ENCODE measurements at places on chromosomes 5 and 9.

GRCh38 chr9:33697171-33697570, 98.2 kb upstream of the PRSS3 start:
- DNase-seq = no peak

DNA sequence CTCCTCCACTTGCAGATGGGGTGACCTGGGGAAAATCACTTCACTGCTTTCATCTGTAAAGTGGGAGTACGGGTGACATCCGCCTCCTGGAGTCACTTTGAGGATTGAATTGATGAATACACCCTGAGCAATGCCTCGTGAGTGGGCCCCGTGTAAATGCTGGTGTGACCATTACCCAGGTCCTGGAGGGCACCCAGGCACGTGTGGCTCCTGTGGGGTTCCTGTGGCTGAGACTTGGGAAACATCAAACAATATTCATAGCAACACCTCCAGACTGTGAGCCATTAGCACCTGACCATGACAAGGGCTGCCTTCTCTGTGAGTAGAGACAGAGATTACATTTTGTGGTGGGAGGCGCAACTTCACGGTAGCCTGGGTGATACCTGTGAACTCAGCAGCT, 11.4 kb downstream of the MRPL36 start:
- no peak for DNase-seq

- DNase-seq = no peak
These were observed 167.4 kb upstream of the KIF2A start for GRCh38 chr5:62138607-62139006.

DNA sequence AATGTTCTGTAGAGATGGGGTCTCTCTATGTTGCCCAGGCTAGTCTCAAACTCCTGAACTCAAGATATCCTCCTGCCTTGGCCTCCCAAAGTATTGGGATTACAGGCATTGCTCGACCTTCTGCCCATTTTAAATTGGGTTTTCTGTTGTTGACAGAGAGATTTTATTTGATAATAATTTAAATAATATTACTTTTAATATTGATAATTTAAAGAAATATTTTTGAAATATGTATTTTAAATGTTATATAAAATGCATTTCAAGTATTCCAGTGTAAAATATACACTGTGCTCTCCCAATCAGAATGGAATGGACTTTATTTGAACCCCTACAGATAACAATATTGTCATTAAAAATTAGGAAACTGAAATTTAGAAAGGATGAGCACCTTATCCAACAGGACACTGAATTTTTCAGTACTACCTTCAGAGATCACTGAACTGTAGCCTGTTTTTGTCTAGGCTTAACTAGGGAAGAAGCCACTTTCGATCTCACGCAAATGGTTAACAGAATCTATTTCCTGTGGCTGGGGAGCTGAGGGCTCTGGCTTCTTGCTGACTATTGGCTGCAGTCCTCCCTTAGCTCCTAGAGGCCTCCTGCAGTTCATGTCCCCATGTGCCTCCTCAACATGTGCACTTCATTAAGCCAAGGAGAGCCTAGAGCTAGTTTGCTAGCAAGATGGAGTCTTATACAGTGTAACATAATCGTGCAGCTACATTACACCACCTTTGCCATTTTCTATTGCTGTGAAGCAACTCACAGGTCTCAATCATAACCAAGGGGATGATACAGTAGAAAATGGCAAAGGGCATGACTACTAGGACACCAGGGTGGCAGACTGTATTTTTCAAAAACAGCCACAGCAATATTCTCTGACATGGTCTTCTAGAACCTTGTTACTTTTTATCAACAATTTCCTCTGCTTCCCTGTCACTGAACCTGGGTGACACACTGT, 150.0 kb downstream of the CDC42SE2 start:
- peak; percentile 52 for DNase-seq

GRCh38 chr5:40572937-40573336, 106.8 kb upstream of the PTGER4 start:
- peak; percentile 83 for DNase-seq

DNA sequence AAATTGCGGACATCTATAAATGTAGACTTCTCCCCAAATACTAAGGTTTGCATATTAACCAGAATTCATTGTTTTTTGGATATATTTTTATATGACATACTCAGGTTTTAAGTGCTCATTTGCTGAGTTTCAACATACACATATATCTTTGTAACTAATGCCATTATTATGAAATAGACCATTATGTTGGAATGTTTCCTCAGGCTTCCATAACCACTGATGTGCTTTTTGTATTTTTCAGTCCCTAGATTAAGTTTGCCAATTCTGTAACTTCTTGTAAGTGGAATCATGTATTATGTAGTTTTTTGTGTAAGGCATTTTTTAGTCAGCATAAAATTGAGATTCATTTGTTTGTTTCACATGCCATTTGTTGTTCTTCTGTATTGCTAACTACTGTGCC, 32.1 kb downstream of the HSPA4 start:
- peak; percentile 27 for DNase-seq

DNA sequence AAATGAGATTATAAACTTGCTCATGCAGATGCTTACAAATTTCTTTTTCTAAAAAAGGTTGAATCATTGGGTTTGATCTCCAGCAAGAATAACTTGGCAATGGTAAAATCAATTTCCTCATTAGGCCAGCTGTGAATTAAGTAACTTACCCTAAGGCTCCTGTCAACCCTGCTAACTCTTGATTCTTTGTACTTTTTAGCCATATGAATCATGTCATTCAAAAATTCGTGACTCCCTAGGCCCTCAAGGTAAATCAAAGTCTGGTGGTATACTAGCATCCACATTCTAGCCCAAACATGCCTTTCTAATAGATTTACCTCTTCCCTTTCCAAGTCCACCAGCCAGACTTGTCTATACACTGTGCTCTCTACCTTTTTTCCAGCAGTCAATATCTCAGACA, 420.8 kb upstream of the BRINP1 start:
- no peak for DNase-seq

DNA sequence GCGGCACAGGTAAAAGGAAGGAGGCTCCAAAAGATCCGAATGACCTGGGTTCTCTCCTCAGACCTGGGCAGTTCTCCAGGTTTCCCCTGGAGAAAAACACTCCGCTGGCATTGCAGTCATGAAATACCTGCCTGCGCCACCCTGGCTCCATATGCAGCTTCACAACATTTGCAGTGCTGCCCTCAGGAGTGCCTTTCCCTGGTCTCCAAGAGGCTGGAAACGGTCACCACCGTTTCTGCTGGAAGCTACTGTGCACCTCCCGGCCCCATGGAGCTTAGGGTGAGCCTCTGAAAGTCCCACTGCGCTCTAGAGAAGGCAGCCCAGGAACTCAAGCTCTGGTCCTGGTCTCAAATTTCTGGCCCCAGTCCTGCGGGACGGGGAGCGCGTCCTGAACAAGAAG, 670 bp downstream of the UGT3A1 start:
- DNase-seq = no peak

GRCh38 chr5:74903165-74903787, 37.1 kb upstream of the FAM169A start:
- DNase-seq = no peak

DNA sequence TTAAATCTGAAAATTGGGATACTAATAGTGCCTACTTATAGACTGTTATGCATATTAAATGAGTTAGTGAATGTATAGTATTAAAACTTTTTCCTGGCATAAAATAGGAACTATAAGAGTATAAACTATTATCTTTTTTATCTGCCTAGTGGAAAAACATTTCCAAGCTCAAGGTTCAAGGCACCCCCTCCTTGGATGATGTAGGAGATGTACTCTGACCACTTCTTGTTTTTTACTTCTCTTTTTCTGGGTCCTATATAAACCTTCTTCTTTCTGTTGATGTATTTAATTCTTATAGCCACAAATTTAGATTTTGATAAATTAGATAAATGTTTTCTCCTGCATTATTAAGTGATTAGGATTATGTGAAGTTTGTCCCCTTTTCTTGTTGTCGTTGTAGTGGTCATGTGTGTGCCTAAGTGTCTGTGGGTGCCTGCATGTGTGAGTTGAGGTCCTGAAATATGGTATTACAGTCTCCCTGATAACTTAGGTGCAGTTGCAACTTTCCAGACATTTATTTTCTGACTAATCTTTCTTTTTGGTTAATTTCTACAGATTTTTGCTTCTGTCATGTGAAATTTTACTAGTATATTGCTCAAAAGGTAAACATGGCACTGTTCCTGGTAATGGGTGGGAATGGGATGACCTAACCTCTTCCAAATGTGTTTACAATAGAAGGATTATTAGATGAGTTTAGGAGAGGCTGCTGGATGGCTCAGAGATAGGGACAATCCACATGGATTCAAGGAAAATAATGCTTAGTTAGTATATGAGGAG, 160.8 kb upstream of the CDKN2B start:
- DNase-seq = peak; percentile 84

GRCh38 chr5:67659288-67659687, 462.7 kb upstream of the CD180 start:
- DNase-seq = no peak

DNA sequence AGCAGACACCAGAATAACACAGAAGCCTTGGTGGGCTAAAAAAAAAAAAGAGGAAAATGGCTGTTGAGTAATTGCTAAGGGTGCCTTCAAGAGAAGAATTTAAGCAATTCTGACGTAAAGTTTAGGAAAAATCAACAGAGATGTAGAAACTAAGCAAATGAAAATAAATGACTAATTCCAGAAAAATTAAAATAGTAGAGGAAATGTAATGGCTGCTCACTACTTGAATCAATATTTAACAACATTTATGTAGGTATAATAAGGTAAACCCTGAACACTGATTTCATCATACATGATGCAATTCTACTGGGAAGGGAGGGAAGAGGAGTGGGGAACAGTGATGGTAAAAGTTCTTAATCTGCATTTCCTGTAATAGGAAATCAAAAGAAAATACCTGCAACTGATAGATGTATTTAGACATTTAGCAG, 41.4 kb downstream of the PUM3 start:
- peak; percentile 20 for DNase-seq

- no peak for DNase-seq
These were observed 78.0 kb upstream of the FCN1 start for GRCh38 chr9:134995792-134996120.

GRCh38 chr9:20990867-20991266, 40.6 kb downstream of the HACD4 start:
- DNase-seq = no peak

GRCh38 chr5:60141119-60141518, 247.6 kb upstream of the PDE4D start:
- no peak for DNase-seq

GRCh38 chr5:129652349-129653056, 95.4 kb upstream of the MINAR2 start:
- no peak for DNase-seq

DNA sequence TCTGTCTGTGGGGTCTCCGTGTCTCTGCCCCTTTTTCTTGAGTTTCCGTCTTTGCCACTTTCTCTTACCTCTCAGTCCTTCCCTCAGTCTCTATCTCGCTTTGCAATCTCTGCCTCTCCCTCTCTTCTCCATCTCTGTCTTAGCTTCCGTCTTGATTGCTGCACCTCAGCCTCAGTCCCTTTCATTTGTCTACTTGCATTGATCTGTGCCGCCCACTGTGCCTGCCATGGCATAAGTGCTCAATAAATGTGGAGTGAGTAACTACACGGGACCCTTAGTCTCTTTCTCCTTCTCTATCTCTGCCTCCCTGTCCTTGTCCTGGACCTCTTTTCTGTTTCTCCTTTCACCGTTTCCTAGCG, 6.6 kb downstream of the PCDHGC5 start:
- no peak for DNase-seq

DNA sequence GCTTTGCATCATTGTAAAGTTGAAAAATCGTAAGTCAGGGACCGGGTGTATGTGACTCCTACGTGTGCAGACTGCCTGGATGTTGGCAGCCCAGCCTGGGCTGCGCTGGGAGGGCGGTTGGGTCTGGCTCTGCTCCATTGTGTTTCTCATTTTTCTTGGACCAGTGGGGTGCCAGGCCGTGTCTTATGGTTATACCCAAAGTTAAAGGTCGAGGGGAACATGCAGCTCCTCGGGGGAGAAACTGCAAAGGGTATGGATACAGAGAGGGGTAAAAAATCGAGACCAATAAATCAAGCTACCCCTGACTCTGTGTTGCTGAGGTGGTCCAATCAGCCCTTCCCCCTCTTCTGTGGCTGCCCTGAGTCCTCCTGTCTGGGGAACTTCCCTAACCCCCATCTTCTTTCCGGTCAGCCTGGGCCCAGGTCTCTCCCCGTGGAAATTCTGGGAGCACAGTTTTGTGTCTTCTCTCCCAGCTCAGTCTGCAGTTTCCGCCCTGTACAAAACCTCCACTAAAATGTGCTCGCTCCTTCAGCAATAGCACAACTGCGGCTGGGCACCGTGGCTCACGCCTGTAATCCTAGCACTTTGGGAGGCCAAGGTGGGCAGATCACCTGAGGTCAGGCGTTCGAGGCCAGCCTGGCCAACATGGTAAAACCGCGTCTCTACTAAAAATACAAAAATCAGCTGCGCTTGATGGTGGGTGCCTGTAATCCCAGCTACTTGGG, 34.1 kb upstream of the UNC5A start:
- DNase-seq = no peak

- DNase-seq = no peak
These were observed 51.1 kb downstream of the ENC1 start for GRCh38 chr5:74589204-74590056.

- DNase-seq = peak; percentile 53
These were observed 52.4 kb downstream of the CDC14B start for GRCh38 chr9:96567203-96567700.

DNA sequence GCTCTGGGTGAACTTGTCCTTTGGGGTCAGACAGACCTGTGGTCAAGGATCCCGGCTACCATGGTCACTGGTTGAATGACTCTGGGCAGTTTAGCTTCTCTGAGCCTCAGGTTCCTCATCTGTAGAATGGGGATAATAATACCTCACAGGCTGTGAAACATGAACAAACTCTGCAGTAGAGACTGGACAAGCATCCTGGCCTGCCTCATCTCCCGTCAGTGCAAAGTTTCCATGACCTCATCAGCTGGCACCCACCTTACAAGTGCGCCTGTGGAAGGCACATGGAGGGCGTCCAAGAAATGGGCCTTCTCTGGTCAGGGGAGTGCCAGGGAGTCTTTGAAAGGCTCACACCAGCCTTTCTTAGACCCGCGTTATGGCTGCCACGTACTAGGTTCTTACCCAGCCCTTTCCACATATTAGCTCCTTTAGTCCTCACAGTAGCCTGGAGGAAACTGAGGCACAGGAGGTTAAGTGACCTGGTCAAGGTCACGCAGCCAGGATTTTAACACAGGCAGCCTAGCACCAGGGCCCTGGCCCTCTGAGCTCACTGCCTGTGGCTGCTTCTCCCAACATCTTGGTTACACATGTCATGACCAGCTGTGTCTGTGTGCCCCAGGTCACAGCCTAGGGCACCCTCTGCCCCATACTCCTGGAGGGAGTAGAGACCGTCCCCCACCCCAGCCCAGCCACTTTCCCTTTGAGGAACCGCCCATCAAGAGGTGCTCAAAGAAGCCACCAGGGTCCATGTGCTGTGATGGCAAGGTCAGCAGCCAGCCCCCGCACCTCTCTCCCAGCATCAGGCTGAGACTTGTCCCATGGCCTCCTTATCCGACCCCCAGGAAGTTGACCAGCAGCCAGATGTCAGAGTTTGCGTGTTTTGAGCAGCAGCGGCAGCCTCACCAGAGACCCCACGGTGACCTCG, 39.4 kb upstream of the RPL26L1 start:
- DNase-seq = peak; percentile 42

GRCh38 chr5:163760498-163760897, 255.1 kb downstream of the MAT2B start:
- DNase-seq = peak; percentile 76

GRCh38 chr5:180339583-180340183, 13.5 kb downstream of the GFPT2 start:
- peak; percentile 40 for DNase-seq

GRCh38 chr5:177402271-177403043, 2.0 kb upstream of the PFN3 start:
- DNase-seq = peak; percentile 24
